ENCODE measurements at places on chromosomes 7 and 10.

GRCh38 chr7:142796501-142797390 is 26.0 kb downstream of the PRSS2 start:
- DNase-seq, result peak; percentile 43

GRCh38 chr10:118002581-118002980 is 44.2 kb downstream of the RAB11FIP2 start:
- DNase-seq, result no peak

- DNase-seq, result no peak
These were observed 182.9 kb upstream of the SHH start for GRCh38 chr7:155995183-155995612.

GRCh38 chr10:51342381-51342780 is 268.1 kb downstream of the PRKG1 start:
- no peak for DNase-seq

- no peak for DNase-seq
These were observed 271.2 kb upstream of the IMMP2L start for GRCh38 chr7:111833466-111833865.

GRCh38 chr7:114047889-114048288 is 129.1 kb upstream of the PPP1R3A start:
- no peak for DNase-seq

GRCh38 chr10:101394524-101395133 is 40.7 kb downstream of the BTRC start:
- no peak for DNase-seq

GRCh38 chr10:123150986-123151736 is 3.0 kb upstream of the BUB3 start:
- DNase-seq, result peak; percentile 82

GRCh38 chr10:21217748-21218367 is 307.6 kb downstream of the SKIDA1 start:
- no peak for DNase-seq

DNA sequence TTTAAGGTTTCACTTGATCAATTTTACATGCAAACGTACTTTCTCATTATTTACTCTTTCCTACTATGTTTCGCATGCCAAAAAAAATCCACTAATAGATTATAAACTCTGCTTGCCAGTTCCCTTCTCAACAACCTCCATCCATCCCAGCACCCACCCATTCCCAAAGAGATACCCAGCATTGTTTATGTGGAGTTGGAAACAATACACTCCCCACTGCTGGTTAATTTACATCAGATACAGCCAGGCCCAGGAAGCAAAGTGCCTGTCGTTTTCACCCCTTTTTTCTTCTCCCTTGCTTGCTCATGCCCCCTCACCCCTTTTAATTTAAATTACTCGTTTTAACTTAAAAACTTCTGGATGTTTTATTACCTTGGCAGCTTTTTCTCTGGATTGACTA is 59.9 kb downstream of the HIBADH start:
- DNase-seq, result no peak

DNA sequence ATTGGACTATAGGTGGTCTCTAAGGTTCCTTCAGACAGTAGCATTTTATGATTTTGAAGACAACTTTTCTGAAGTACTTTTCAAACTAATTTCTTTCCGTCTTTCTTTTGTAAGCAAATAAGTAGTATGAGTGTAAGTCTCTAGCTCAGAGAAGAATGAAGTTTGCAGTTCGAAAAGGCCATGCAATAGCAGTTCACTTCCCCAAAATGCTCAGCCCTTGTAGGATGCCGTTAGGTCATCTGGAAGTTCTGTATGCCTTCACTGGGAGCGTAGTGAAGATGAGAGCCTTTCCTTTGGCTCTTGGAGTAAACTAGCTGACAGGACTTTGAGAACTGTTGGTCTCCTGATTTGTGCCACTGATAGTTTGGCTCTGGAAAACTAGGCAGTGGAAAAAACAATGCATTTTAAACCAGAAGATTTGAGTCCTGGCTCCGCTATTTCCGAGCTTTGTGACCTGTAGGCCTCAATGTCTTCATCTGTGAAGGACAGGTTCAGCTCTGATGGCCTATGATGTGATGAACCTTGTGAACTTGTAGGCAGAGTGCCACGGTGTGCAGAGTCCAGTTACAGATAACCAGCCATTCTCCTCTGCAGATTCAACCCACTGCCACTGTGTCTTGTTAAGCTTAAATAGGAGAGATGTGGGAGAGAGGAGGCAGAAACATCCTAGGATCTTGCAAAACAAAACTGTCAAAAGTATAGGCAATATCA is 18.8 kb downstream of the SGPL1 start:
- DNase-seq, result no peak

DNA sequence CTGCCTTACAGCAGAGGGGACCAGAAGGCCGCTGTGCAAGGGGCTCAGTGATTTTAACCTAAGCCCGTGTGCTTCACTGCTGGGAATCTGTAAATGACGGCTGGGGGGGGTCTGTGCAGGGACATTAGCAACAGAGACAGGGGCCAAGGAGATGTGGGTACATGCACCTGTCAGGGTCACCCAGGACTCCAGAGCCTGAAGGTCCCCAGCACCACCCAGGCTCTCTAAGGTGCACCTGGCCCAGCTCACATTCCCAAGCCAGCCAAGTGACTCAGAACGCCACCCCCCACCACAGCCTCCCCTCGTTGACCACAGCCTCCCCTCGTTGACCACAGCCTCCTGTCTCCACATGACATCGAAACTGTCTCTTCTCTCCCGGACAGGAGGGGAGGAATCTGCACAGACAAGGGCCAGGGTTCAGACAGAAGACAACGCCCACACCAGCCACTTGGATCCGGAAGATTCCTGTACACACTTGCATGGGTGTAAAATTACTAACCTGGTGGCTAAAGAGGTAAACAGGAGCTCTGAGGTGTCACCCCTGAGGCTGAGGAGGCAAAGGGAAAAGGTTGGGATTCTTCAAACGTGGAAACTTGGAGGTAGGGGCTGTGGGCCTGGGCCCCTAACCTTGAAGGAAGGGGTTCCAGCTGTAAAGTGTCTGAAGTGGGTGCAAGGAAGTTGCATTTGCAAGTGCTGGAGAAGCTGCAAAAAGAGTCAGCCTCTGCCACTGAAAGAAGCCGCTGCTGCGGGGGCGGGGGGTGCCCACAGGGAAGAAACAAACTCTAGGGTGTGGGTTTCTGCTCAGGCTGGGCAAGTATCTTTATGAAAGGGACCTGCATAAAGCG is 27.0 kb downstream of the CALML3 start:
- DNase-seq, result peak; percentile 35

DNA sequence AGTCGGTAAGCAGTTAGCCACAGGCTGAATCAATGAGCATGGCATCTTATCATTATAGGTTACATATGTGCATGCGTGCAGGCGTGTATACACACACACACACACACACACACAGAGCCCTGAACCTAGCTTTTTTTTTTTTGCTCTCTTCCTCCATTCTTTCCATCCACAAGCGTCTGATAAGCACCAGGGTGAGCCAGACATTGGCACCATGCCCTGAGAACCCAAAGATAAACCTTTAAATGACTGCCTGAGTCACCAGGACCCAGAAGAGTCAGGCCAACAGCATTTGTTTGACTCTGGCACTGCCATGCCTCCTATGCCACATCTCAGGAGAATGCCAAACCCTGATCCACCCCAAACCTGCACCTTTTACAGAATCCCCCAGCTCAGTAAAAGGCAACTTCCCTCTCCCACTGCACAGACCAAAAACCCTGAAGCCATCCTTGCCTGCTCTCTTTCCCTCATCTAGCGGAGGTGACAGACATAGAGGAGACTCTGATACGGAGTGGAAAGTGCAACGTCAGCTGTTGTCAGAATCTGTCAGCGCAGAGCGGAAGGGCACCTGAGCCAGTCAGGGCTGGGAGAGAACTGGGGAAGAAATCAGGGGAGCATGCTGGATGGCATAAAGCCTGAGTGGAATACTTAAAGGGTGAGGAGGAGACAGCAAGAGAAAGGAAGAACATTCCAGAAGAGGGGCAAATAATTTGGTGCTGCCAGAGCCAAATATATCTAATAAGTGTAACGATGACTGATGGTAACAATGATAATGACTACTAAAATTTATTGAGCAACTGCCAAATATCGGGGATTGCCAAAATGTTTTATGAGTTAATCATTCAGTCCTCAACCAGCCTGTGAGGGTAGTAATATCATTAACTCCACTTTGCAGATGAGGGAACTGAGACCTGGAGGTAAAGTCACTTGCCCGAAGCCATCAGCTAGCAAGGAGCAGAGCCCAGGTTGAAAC is 3.2 kb downstream of the PARP12 start:
- DNase-seq, result no peak

GRCh38 chr10:14667280-14667679 is 107.4 kb downstream of the FAM107B start:
- no peak for DNase-seq

- DNase-seq, result no peak
These were observed 17.2 kb downstream of the TSPAN33 start for GRCh38 chr7:129161524-129162225.

DNA sequence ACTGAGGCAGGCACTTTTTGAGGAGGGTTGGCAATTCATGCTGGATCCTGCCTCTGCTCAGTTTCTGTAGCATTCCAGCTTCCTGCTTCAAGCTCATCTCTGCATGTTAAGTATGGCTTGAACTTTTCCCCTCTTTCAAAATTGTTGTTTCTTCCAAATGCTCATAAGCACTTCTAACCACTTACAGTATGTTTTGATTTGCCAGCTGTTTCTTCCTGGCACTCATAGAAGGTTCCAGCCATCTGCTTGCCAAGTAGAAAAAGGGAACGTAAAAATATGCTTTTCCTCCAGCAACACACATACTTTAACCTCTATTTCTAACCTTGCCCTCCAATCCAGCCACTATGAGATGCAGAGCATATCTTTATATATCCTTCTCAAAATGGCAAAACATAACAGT is 692.6 kb upstream of the COBL start:
- DNase-seq, result no peak

DNA sequence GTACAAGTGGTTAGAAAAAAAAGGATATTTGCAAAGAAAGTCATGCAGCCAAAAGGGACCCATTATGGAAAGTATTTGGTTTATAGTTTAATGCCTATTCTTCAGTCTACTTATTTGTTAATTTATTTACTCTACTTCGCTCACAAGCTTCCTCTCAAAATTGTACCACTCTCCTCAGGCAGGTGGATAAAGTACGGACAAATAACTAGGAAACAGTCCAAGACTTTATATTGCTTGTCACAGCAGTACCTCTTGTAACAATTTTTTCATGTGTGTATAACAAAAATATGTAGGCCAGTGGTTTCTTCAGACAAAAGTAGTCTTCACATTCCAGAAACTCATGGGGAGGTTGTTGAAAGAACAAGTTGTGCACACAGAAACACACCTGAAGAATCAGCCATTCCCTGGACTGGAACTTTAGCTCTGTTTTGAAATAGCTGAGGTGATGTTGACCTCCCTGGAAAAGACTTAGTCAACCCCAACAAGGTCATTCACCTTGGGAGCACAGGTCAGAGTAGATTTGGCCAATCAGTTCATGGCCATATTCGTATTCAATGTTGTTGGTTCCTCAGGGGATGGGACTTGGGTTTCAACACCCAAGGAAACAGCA is 73.4 kb downstream of the TES start:
- no peak for DNase-seq

DNA sequence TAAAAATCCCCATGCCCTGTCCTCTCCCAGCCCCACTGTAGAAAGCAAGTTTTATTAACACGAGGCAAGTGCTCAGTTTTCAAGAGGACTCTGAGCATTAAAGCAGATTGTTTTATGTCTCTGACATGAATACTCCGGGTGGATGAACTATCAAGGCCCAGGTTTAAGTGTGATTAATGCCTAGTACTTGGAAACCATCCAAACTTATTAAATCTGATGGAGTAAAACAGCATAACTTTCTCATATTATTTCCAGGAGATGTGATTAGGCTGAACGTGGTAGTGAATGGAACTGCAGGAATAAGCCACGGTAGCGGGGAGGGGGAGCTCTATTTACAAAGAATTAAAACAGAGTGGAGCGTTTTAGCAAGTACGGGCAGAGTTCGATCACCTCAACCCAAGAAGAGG is 144.2 kb upstream of the RNF32 start:
- no peak for DNase-seq

DNA sequence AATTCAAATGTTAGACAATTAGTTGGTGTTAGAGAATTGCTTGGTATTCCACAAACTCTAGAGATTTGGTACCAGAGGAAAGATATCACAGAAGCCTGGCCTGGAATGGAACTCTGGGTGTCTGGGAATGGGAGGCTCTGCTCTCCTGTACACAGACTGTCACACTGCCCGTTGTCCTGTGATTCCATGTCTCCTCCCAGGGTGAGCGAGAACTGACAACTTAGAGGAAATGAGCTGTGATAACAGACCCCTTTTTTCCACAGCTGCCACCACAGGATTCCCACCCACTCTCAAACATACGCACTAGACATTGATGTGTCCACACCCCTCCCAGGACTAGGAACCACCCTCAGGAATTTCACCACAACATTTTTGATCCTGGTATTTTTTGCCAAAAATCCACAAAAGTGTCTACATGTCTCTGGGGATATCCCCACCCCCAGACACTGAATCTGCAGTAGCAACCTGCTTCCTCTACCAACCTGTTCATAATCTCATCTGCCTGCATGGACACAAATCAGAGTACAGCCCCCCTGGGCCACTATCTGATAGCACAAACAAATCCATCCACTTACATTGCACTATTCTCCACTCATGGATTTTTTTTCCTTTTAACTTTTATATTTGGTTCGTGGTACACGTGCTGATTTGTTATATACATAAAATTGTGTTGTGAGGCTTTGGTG is 4.7 kb downstream of the ZNF273 start:
- no peak for DNase-seq

DNA sequence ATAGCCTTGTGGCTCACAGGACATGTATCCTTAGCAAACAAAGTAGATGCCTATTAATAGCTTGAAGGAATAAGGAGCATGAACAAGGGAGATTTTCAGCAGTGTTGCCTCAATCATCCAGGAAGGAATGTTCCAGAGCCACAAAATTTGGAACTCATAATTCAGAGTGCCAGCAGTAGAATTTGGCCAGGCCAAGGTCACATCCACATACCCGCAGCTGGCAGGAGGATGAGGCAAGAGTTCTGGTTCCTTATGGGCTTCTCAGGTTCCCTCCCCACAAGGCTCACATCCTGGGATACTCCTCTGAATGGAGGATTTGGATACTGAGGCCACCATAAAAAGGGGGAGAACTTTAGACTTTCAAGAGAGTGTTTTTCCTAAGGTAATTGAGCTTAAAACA is 45.8 kb downstream of the SUFU start:
- DNase-seq, result no peak

- no peak for DNase-seq
These were observed 21.4 kb upstream of the SCIN start for GRCh38 chr7:12549106-12549505.

- no peak for DNase-seq
These were observed 154.8 kb downstream of the GRK5 start for GRCh38 chr10:119362122-119362521.

DNA sequence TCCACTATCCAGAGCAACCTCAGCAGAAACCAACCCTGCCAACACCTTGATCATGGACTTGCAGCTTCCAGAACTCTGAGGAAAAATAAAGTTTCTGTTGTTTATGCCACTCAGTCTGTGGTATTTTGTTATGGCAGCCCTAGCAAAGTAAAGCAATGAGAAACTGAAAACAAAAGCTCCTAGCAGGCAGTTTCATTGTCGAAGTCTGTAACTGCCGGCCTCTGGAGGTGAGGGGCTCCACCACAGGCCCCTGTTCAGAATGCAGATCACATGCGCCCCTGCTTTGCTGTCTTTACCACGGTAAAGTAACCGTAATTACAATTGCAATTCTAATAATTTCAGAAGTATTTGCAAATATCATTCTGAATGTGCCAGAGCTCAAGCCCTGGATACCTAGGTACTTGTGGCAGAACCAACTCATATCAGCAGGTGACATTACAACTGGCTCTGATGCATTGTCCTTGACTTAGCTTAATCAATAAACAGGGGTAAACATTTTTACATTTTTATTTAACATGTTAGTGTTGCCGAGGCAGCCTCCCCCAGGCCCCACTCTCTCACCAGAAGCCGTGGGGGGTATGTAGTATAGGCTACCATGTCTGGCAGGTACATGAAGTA is 193.2 kb downstream of the ELMO1 start:
- DNase-seq, result no peak
